ENCODE measurements at places on chromosomes 13 and 19.

DNA sequence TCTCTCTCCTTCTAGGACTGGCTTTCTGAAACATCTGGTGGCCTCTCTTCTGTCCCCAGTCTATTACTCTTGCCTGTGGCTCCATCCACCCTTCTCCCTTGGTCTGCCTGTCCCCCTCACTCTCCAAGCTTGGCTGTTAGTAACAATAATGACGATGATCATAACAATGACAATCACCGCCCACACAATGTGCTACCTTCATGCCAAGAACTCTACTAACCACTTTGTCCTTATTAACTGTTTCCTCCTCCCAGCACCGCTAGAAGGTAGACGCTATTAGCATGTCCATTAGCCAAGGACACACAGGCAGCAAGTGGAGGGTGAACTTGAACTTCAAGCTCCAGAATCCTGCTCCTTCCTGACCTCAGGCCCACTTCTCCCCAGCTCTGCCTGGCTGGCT, 2.7 kb downstream of the GYS1 start:
- DNase-seq: no peak

DNA sequence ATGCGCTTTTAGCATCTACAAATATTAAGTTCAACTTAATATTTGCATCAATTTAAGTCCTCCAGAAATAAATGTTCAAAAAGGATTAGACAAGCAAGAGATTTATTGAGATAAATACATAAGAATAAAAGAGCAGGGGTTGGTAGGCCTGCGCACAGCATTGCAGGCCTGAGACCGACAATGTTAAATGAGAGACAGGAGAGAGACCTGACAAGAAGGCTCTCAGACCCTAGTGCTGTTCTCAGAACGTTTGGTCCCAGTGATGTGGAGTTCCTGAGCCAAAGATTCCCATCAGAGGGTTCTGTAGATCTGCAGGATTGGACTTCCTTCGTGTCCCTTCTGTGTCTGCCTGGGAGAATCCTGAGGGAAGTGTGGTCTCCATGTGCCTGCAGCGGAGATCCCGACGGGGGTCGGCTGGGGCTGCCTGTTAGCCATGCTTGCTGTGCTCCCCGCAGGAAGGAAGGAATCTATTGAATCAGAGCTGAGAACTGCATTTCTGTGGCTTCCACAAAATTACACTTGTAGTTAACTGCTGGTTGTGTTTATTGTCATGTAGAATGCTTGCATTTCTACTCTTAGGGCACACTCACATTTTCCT, 369.9 kb upstream of the SLC10A2 start:
- no peak for DNase-seq

GRCh38 chr19:6464070-6464873, at the start of gene CRB3:
CRB3 (plus strand) TSS chr19:6464271; CDS start chr19:6464702, 431 bp downstream.
- DNase-seq: peak; percentile 90

- DNase-seq: no peak
Observed at GRCh38 chr13:24261566-24261965, 47.8 kb upstream of the C1QTNF9 start.

DNA sequence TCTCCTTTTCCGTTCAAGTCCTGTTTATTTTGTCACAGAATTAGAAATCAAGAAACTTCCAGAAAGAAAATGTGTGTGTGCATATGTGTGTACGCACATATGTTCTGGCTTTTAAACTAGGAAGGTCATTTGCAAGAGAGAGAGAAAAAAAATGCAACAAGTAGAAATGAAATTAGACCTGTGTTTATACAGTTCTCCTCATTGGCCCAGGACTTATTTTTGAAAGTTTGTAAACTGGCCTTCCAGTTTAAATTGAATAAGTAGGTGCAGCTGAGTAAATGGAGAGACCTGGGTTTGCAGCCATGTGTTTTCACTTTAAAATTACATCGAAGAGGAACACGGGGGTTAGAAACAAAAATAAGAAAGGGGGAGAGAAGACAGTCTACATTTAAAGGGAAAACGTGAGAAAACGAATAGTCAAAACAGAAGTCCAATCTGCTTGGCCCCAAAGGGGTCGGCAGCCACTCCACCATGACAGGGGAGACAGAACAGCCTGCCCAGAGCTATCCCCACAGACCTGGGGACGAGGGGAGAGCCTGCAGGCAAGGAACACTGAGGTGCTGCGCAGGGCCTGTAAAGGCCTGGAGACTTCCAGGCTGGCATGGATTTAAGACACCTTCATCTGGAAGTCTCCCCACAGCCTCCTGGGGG, 216.8 kb upstream of the MAB21L1 start:
- no peak for DNase-seq

Data from NCI-H1105 (cell line).